ENCODE measurements at places on chromosomes 1 and 21.

DNA sequence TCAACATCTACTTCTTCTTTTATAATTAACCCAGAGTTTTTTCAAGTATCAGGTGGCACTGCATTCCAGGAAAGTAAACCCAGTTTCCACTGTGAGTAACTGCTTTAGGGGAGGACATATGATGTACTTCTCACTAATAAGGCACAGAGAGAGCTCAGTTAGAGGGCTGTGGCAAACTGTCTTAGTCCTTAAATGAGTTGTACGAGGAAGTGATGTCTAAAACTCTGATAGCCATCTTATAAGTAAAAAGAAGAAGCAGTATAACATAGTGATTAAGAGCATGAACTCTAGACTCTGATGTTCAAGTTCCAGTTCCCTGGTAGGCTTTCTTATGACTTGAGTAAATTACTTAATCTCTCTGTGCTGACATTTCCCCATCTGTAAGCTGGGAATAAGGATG is 58.7 kb upstream of the PTGS2 start:
- DNase-seq, result no peak

DNA sequence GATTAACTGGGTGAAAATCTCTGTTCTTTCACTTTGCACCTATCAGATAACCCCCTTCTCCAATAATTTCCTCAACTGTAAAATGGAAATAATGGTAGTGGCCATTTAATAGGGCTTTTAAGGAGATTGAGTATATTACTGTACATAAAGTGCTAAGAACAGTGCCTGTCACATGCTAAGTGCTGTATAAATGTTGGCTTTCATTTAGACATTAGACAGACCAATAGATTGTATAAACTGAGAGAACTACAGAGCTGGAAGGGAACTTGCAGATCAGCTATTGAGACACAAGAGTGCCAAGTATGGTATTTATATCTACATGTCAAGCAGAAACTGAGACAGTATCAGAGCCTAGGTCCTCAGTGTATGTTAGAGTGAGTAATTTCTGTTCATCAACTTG is 934.7 kb downstream of the PLA2G4A start:
- DNase-seq, result no peak

- DNase-seq, result no peak
Observed at GRCh38 chr1:72119491-72119890, 162.8 kb downstream of the NEGR1 start.

GRCh38 chr1:16175610-16176553 is 20.0 kb upstream of the EPHA2 start:
- DNase-seq, result no peak

GRCh38 chr1:165647517-165647916 is 16.5 kb downstream of the MGST3 start:
- no peak for DNase-seq

Data from stimulated activated CD8-positive, alpha-beta memory T cell treated with anti-CD3 and anti-CD28 coated beads, Interleukin-2, amount 100 ng/mL, for 1 hour (primary cell).